ENCODE measurements at places on chromosomes 1 and 21.

GRCh38 chr1:175968486-175969172 is 225.2 kb upstream of the TNR start:
- no peak for DNase-seq

GRCh38 chr1:41872074-41872473 is 46.6 kb downstream of the HIVEP3 start:
- DNase-seq, result no peak

DNA sequence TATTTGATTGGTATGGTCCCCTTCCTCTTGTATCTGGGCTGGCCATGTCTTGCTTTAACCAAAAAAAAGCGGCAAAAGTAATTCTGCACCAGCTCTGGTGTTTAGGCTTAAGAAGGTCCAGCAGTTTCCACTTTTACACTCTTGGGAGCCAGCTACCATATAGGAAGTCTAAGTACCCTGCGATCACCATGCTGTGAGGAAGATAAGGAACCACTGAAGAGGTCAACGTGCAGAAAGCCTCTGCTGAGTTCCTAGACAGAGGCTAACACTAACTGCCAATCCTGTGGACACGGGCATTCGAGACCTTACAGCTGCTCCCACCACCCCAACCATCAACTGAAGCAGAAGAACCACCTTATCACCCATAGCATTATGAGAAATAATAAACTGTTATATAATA is 331.4 kb downstream of the VAV3 start:
- DNase-seq, result no peak

DNA sequence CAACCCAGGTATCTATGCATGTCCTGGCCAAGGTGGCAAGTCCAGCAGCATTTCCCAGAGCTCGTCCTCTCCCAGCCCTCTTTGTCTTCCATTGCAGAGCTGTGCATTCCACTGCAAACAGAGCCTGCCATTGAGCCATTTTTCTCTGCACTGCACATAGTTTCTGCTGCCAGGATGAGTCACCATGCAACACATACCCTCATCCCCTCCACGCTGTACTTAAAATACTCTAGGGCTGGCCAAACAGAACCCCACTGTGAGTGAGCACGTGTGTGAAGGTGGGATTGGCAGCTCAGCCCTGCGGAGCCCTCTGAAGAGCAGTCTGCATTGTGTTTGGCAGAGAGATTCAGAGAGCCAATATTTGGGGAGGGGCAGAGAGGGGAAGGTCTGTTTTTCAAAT is 3.9 kb upstream of the ATP1B1 start:
- peak; percentile 72 for DNase-seq

DNA sequence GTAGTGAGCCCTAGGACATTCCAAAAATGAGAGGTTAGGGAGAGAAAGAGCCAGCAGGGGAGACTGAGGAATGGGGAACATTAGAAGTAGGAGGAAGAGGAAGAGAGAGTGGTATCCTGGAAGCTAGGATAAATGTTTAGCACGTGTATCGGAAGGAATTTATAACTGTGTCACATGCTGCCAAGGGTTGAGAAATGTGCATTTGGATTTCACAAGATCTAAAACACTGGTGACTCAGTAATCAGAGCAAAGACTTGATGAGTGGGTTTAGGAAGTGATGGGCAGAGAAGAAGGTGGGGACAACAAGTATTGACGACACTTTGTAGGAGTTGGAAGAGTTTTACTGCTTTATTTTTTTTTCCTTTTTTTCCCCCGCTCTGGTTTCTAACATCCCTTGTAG is 193.9 kb downstream of the FMN2 start:
- DNase-seq, result no peak

GRCh38 chr1:3316340-3316943 is 138.0 kb upstream of the ARHGEF16 start:
- DNase-seq, result peak; percentile 30

DNA sequence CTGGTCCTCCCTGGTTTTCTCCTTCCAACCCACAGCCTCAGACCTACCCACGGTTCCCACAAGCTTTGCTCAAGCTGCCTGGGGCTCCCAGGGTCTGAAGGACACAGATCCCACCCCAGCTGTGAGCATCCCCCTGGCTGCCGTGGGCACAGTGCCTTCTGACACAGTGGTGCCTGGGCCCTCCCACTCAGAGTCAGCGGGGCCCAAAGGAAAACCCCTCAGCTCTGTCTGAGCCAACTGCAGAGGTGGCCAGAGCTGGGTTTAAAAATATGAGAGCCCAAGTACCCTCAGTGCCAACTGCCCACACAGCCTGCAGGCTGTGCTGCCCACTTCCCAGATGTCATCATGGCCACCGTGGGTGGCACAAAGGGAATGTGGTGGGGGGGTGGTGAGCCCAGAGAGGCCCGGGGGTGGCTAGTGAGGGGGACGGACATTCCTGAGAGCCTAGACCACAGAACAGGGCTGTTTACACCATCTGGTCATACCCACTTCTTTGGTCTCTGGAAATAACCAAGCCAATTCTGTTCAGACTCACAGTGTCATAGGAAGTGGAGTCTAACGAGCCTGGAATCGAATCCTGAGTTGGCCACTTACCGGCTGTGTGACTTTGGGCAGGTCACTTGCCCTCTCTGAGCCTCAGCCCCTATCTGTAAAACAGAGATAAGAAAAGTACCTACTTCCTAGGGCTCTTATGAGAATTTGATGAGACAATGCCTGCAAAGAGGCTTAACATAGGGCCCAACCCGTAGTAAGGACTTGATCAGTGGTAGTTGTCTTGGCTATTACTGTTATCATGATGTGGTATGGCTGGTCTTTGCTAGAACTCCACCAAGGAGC is 85.5 kb downstream of the CAMK2N1 start:
- no peak for DNase-seq
